Kidney (tissue), 22 donors: ENCODE measurements at places on chromosomes 7 and 10. TPM values are rescaled to one million over a fixed set of nuclear protein-coding genes. Genes with fewer than 3 reads are reported as not detected.

TMEM213 gene
- 30.2 TPM for total RNA-seq

DNA sequence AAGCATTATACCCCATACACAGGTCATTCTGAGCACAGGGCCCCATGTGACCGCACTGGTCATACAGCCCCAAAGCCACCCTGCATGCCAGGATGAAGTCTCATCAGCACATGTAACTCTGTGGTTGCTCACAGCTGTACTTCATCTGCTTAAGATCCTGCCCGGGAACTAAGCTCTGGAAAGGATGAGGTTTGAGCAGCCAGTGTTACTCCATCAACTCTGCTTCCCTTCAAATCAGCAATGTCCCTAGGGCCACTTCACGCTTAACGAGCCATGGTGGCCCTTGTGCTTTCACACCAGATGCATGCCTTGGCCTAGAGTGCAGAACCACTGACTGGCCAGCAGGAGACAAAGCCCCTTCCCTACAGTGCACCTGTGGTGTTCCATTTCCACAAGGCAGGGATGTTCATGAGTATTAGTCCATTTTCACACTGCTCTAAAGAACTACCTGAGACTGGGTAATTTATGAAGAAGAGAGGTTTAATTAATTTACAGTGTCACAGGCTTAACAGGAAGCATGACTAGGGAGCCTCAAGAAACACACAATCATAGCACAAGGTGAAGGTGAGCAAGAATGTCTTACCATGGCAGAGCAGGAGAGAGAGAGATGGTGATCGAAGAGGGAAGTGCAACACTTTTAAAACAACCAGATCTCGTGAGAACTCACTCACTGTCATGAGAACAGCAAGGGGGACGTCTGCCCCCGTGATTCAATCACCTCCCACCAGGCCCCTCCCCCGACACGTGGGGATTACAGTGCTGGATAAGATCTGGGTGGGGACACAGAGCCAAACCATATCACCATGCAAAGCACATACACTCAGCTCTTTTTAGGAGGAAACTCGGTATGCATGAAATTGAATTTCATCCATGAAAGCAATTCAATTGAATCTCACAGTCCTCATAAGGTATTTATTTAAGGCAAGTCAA lies 149.0 kb upstream of the CDCA7L start:
- DNase-seq = no peak

EPHB4 gene
- total RNA-seq = 65.5 TPM

- DNase-seq = no peak
These were observed 115.5 kb upstream of the STK17A start for GRCh38 chr7:43467406-43467805.

DNA sequence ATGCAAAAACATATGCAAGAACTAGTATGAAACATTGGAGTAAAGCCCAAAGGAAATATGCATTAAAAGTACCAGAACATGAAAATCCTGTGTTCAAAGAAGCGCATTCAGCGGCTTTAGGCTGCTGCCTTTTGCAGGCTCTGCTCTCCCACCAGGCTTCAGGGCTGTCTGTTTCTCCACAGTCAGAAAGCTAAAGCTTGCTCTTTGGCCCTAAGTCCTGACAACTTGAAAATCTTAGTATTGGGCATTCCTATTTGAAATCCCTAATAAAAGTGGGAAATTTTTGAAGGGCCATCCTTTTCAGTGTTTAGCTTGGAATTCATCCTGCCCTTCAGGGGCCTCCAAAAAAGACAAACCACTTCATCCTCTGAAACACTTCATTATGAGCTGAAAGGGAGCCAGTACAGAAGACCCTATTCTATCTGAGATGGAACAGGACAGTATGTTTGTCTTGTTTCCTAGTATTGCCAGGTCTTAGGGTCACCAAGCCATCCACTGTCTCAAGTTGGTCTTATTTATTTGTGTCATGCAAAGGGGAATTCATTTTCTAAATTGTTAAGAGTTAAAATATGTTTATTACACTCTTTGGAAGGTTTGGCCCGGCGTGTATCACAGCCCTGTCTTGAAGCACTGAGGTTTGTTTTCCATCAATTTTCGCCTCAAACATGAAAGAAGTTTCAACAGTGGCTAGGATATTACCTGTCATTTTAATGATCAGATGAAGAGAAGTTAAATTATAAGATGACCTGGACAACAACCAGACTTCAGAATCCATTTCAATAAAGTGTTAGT lies 326.3 kb upstream of the BMPER start:
- no peak for DNase-seq

TFEC gene
- 14.4 TPM for total RNA-seq

DNA sequence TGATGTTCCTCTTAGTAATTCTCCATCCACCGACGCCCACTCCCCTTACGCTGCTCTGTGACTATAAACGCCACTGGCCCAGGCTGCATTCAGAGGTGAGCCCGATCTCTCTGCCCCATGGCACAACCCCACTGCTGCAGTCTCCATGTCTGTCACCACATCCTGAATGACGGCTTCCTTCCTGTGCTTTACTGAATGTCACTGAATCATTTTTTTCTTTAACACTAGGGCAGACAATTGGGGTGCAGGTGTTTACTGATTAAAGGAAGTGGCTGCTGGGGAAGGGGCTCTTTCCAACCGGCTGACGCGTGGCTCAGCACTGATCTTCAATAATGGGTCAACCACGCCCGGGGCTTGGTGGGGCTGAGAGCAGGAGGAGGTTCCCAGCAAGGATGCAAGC lies 208.3 kb downstream of the USP6NL start:
- DNase-seq = no peak
